ENCODE measurements at places on chromosomes 13 and 19.

GRCh38 chr19:6528544-6529121 is 2.2 kb upstream of the TNFSF9 start:
- DNase-seq: no peak

GRCh38 chr13:100098445-100099116 is 9.7 kb downstream of the PCCA start:
- no peak for DNase-seq

- DNase-seq: no peak
These were observed 8.6 kb upstream of the ZNF283 start for GRCh38 chr19:43818500-43818899.

GRCh38 chr19:4310247-4311121 is 6.1 kb downstream of the FSD1 start:
- no peak for DNase-seq

DNA sequence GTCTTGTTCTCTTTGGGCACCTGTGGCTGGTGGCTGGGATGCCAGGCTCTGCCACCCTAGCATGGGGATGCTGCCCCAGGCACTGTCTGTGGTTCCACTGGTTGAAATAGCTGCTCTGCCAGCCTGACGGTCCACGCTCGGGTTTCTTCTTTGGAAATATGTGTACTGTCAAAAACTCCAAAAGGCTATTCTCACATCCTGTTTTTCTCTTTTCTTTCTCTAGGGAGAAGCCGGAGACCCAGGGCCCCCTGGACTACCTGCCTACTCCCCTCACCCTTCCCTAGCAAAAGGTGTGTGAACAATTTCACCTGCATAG is 115.0 kb downstream of the RAB20 start:
- DNase-seq: no peak

DNA sequence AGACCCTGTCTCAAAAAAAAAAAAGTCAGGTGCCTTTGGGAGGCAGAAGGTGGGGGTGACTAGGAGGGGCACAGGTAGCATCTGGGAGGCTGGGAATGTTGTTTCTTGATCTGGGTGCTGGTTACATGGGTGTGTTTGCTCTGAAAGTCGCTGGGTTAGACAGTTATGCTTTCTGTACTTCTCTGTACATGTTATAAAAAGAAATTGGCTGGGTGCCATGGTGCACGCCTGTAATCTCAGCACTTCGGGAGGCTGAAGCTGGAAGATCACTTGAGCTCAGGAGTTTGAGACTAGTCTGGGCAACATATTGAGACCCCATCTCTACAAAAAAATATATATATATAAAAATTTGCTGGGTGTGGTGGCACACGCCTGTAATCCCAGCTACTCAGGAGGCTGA is 15.1 kb downstream of the NOSIP start:
- no peak for DNase-seq

DNA sequence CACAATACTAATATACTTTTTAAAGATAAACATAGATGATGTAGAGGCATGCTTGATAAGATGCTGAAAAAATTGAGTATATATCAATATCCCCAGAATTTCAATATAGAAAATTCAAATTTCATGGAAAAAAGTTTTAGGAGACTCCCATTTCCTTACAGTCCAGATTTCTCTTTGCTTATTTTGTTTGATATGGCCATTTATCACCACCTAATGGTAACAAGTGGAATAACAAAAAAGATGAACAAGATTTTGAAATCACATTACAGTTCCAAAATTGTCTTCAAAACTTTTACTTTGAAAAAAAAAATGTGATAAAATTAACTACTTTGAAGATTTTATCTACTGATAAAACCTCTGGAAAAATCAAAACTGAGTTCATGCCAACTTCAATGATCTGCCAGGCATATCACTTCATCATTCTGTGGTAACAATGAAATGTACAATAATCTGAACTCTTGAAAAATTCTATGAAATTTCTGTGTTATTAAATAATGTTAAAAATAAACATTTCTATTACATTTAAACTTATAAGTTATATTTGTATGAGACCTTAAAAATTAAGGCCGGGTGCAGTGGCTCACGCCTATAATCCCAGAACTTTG is 17.5 kb downstream of the MIPEP start:
- peak; percentile 53 for DNase-seq

GRCh38 chr13:30846866-30847265 is 59.2 kb upstream of the MEDAG start:
- DNase-seq: no peak

GRCh38 chr13:102793611-102794355 is 5.0 kb downstream of the POGLUT2 start:
- no peak for DNase-seq

DNA sequence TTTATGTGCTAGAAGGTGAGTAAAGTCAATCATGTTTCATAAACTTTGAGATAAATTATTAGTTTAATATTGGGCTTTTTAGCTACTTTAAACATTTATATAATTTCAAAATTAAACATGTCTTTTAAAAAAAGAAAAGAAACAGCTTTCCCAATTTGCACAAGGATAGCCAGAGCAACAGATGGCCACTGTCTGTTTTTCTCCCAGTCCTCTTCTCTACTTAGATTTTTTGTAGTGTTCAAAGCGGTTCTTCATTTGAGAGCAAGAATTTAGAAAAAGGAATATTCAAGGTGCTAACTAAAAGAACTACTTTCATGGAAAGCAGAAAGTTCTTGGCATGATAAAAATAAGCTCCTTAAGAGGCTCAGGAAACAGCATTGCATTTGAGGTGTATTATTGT is 128.3 kb upstream of the MIR17HG start:
- DNase-seq: no peak

GRCh38 chr19:12478234-12478941 is 6.2 kb downstream of the ZNF709 start:
- DNase-seq: no peak

- DNase-seq: no peak
These were observed 94.5 kb downstream of the ANKRD10 start for GRCh38 chr13:110820322-110820721.

DNA sequence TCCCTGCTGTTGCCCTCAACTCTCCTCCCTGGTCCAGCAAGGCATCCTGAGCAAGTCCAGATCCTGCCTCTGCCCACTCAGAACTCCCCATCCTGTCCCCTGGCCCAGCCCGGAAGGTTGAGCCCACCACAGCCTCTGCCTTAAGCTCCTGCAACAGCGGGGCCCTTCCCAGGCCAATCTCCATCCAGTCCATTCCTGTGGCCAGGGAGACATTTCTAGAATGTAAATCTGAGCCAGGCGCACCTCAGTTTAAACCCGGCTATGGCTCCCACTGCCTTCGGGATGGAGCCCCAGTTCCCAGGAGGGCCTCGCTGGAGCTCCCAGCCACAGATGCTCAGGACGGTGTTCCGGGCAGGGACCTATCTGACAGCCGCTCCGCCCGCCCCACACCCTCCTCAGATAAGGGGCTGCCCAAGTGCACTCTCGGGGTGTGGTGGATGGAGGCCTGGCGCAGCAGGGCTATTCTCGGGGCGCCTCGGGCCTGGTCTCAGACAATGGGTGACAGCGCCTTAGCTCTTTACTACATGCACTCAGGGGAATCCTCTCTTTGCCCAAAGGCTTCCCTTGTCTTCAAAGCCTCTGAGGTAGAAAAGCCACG is 5.3 kb downstream of the TRAPPC6A start:
- DNase-seq: no peak

DNA sequence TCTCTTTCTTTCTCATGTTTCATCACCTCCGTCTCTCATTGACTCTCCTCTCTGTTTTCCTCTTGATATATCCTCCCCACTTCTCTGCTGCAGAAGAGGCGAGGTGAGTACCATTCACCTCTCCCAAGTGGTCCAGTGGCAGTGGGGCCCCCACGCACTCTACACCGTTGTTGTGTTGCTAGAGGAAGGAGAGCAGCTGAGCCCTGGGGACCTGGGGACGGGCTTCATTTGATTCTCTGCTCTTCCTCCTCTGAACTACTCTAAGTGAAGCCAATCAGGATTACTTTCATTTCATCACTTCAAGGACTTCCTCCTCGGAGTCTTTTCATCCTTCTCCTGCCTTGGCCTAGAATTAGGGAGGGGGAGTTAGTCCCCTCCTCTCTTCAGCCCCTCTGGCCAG is 64.6 kb downstream of the CCNE1 start:
- no peak for DNase-seq

DNA sequence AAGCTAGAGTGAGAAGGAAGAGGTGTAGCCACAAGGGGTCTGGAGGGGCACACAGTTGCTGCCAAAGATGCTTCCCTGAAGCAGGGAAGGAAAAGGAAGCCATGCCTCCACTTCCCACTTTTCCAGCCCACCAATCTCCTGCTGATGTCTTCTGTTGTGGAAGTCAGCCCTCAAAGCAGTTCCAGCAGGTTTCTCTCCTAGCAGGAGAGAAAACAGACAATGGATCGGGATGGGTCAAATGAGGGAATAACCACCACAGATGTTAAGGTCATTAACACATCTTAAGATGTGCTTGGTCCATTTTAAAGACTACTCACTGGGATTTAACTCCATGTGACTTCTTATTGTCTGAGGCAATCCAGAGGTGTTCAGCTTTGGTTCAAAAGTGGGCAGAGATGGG is 284.1 kb upstream of the SOX21 start:
- no peak for DNase-seq

DNA sequence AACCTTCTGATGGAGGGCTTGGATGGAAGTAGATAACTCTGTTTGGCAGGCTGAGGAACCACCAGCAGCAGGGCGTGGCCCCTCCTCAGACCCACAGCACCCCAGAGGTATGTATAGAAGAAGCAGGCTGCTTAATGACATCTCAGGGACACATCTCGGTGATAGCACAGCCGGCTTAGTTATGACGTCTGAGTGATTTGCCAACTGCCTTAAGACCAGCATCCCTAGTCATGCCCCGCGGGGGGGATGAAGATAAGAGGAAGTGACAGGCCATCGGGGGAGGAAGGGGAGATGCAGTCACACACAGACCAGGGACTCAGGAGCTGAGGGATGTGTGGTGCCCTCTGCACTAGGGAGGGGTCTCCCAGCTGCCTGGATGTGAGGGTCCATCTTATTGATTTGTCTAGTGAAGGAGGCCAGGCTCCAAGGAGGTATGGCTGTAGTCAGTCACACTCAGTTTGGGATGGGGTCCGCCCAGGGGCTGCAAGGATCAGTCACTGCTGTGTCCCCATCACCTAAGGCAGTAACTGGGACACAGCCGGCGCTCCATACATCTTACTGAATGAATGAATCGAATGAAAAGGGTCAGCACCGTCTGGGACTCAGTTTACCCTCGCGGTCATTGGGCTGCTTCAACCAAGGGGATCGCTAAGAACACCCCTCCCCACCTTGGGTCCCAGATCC is 19.2 kb upstream of the ERCC1 start:
- peak; percentile 44 for DNase-seq

DNA sequence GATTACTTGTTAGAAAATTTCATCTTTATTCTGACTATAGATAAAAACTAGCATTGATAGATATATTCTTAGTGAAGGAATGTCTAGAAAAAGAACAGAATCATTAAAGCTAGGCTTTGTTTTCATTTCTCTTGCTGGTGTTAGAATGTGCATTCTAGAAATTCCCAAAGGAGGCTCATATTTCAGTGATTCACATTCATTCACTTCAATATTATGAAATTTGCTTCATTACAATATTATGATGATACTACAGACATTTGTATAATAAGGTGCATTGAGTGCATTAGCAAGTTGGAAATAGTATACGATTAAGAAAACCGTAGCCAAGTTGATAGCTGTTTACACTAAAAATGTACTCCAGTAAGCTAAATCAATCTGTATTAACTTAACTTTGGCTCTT is 70.7 kb upstream of the MYCBP2 start:
- peak; percentile 81 for DNase-seq

DNA sequence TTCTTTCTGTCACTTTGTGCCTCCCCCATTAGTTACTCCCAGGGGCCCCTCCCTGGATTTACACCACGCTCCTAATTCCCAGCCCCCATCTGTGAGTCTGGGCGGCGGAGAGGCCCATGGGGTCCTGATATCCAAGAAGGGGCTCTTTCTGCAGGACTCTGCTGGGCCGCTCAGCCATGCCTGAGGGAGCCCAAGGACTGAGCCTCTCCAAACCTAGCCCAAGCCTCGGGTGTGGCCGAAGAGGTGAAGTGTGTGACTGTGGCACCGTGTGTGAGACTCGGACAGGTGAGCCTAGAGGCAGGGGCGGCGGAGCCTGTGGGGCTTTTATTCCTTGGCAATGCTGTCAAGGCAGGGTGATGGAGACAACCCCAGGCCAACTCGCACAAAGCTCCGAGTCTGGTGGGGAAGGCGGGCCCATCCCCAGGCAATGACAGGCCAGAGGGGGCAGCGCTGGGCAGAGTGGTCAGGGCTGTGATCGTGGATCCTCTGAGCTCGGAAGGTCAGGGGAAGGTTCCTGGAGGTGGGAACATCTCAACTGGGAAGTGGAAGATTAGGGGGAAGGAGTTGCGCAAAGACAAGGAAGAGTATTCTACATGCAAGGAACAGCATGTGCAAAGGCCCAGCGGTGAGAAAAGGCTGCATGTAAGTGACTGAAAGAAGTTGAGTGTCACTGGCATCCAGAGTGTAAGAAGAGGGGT is 1.6 kb downstream of the PLEKHG2 start:
- DNase-seq: no peak

GRCh38 chr13:113096745-113097305 is 8.8 kb upstream of the F7 start:
- no peak for DNase-seq

GRCh38 chr19:16889883-16890460 is 1.2 kb downstream of the F2RL3 start:
- no peak for DNase-seq

- DNase-seq: no peak
These were observed 27.6 kb downstream of the TMPRSS9 start for GRCh38 chr19:2387367-2388288.

GRCh38 chr13:77776704-77777103 is 79.2 kb downstream of the SLAIN1 start:
- no peak for DNase-seq

- no peak for DNase-seq
These were observed 45.5 kb upstream of the FREM2 start for GRCh38 chr13:38641164-38641948.

DNA sequence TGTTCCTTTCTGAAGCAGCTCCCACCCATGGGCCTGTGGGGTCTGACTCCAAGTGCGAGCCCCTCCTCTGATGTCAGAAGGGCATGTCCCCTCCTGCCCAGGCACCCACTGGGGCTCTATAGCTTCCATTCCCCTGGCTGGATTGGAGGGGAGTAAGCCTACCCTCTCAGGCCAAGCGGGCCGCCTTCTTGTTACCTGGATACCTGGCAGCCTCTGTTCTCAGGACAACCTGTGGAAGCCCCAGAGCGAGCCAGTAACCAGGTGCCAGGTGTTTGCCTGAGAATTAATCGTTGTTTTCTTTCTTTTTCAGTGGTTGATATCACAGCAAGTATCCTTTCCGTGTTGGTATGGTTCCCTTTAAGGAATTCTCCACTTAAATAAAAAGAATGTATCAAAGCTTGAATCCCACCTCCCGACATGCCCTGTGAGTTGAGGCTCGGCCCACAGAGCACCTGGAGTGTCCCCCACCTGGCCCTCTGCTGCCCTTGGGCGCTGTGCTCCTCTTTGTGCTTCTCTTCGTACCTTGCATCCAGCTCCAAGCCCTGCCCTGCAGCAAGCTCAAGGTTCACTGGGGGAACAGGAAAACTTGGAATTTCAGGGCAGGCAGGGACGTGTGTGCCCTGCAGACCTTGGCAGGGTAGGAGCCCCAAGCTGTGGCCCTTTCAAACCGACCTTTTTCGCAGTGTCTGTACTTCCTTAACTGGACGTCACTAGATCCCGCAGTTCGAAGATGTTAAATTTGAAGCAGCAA is 15.0 kb downstream of the MAU2 start:
- DNase-seq: no peak
